ENCODE measurements at places on chromosomes 5 and 9.

DNA sequence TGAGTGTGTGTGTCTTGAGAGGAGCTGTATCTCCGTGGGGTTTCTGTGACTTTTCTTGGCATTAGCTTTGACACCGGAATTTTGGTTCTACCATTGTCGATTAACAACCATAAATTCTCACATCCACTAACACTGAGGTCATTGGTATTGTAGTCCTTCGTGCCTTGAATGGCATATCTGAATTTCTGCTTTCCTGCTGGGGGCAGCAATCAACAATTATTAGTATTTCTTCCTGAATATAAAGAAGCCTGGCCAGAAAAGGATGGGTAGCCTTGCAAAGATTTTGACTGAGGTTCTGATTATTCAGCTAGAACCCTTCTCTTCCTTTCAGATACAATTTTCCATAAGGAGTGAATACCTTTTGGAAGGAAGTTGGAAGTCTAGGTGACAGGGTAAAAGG is 33.5 kb upstream of the SHOC1 start:
- no peak for DNase-seq

DNA sequence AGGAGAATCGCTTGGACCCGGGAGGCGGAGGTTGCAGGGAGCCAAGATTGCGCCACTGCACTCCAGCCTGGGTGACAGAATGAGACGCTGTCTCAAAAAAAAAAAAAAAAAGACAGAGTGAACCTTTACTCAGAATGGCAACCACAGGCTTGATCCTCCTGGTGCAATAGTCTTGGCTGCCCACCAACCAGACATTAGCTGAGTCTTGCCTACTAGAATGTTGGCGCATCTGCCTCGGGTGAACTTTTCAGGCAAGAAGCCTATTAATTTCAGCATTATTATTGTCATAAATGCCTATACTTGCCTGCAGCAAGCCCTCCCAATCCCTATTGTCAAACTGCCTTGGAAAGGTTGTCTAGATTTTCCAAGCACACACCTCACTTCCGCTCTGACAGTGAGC is 4.2 kb downstream of the SERINC5 start:
- DNase-seq, result no peak

DNA sequence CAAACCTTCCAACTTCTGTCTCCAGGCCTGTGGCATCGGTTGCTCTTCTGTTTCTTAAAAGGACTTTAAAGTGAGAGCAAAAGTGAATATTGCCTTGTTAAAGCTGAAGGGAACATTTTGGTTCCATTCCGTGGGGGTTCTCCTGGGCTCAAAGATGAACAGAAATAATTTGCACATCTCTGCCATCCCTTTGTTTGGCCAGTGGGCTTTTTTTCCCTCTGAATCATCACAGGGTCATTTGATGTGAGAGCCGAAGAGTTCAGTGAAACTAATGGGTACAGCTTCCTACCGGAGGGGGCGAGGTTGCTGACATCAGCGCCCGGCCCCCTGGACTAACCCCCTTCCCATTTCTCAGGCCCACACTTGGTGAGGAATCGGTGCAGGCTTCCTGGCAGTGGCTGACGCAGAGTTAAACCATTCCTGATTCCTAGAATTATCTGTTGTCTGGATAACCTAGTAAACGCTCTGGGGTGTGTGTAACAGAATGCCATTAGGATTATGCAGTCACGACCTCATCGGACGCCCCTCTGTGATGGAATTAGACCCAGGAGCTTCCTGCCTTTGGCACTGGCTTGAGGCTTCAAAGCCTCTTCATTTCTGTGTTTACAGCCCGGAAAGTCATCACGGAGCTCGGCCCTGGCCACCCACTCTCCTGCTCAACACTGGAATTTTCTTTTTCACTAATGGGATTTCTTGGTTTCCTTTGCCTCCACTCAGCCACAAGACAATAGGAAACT is 61.6 kb upstream of the RPL26L1 start:
- no peak for DNase-seq

DNA sequence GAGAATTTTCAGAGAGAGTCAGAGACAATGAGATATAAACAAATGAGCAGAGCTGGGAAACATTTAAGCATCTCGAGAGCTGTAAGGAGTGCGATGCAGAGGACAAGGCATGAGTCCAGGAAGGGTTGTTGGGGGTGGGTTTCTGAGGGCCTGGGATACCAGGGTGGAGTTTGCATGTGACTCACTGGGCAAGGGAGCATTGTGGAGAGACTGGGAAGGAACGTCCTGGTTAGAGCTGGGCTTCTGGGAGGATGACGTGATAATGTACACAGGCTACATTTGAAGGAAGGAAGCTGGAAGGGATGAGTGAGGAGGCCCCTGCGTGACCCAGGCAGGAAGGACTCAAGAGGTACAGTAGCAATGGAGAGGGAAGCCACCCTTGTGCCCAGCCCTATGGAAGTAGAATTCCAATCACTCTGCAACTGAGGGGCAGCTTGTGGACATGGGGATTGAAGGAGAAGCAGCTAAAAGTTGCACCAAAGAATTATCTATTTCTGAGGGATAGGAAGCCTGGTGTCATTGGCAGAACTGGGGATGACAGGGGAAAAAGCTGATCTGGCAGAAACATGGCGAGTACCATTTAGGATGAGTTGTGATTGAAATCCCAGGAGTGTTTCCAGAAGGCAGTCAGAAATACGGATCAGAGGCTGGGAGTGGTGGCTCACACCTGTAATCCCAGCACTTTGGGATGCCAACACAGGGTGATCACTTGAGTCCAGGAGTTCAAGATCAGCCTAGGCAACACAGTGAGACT is 59.3 kb upstream of the AFAP1L1 start:
- no peak for DNase-seq

GRCh38 chr9:106689089-106689488 is 173.9 kb upstream of the ZNF462 start:
- DNase-seq, result no peak

- no peak for DNase-seq
Measured at GRCh38 chr5:152462021-152462721, 57.1 kb upstream of the NMUR2 start.

DNA sequence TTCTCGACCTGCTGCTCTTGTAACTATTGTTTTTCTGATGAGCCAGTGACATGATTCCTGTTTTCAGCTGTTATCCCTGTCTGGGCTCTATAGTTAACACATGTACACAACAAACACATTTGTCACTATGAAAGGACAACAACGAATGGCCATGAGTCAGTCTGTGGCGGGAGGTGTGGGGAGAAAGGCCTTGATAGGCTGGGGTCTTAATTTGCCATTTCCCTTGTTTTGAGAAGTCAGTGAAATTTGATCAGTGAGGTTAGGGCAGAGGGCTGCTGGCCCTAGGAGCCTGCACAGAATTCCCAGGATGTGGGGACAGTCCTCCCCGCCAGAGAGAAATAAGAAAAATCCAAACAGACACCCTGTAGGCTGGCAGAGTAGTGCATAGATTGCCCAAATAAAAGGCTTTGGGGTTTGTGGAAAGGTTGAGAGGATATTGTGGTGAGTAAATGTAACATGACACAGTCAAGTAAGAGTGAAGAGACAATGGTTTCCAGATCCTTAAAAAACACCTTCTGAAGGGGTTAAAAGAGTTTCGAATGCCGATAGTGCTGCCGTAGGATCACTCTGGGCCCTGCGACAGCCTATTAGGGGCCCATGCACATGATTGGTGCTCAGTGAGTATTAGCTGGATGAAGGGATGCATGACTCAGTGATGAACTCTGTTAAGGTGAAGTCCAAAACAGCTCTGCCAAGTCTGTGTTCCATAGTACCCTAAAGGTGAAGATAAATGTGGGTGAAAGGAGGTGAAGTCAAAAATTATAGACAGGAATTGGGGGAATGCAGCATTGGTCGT is 110.9 kb upstream of the PRRC1 start:
- DNase-seq, result no peak

GRCh38 chr9:135169709-135170226 is 82.3 kb downstream of the OLFM1 start:
- DNase-seq, result no peak

- DNase-seq, result no peak
Measured at GRCh38 chr9:73805111-73805510, 653.4 kb downstream of the ANXA1 start.

DNA sequence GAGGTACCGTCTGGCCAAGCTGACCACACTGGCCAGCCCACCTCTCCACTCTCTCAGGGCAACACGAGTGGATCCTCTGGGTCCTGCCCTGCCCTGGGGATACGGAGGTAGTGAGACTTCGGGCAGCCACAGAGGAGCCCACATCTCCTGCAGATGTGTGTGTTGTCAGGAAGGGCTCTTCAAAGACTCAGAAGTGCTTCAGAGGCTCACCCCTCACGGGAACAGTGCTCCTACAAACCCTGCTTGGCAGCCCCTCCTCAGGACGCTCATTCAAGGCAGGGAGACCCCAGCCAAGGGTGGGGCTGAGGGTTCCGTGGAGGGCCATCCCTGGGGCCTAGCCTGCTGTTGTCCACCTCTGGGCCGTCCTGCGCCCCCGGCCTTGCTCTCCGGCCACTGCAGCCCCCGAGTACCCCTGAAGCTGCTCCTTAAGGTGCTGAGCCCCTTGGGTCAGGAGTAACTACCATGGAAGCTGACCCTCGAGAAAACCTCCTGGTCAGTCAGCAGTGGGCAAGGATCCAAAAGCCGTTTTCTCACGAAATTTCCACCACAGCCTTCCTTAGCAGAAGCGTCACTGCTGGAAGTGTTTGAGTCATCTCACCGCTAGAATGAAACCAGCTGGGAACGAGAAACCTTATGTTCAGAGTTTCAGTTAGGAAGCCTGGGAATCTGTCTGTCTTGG is 23.2 kb upstream of the LRRC14B start:
- DNase-seq, result no peak

DNA sequence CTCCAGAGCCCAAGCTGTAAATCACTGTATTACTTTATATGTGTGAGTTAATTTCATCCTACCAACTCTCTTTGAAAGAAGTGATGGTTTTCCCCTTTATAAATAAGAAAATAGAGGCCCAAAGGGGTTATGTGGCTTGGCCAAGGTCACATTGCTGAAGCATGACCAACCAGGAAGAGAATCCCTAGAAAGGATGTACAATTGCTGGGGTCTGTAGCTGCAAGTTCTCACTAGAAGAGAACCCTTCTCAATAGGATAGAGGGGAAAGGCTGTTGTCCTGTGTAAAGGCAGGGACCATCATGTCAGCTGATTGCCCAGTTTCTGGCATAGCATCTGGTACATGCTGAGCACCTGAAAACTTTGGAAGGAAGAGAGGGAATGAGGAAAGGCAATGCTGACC is 39.0 kb upstream of the FAT2 start:
- DNase-seq, result no peak
